ENCODE measurements at places on chromosomes 5 and 9. TPM values are rescaled to one million over a fixed set of nuclear protein-coding genes. Genes with fewer than 3 reads are reported as not detected.

The GRM6 gene
- not detected for total RNA-seq

GRCh38 chr9:114691046-114691955 is 9.3 kb upstream of the TEX48 start:
- peak overlapping the region; percentile 59 for H3K4me3 ChIP-seq
- peak overlapping the region; percentile 97 for H3K27ac ChIP-seq
- DNase-seq, result peak; percentile 93

The AIF1L gene
- 0.72 TPM for total RNA-seq

- H3K27me3 ChIP-seq, result no peaks in the 10 kb centered on the region
- no peaks in the 10 kb centered on the region for H3K4me1 ChIP-seq
- H3K4me3 ChIP-seq, result no peak overlapping the region
- no peak for DNase-seq
Observed at GRCh38 chr5:91955610-91956009, 572.5 kb upstream of the ARRDC3 start.

DNA sequence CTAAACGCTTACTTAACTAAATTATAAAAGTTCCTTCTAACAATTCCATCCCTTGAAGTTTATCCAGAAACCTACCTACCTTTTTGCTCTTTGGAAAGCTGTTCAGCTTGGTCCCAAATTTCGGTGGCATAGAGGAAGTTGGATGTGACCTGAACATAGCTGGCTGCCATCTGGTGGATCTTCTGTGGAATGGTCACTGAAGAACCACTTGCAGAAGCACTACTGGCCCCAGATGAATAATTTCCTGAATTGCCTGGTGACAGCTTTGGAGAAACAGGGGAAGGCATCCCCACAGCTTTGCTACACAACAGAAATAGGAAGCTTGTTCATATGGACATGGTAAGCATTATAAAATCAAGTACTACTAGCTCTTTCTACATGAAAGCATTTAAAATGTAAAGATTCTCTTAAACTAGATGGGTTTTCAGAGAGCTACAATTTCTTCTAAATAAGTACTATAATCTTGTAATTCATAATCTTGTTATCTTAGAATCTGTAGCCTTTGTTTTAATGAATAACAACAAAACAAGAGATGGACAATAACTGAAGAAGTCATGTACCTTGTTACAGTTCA is 9.9 kb downstream of the LEAP2 start:
- peaks cover 57% of the 10 kb centered on the region for H3K36me3 ChIP-seq
- no peak overlapping the region for H3K27ac ChIP-seq
- peaks cover 8% of the 10 kb centered on the region for H3K4me1 ChIP-seq
- no peak overlapping the region for H3K4me3 ChIP-seq
- H3K27me3 ChIP-seq, result no peaks in the 10 kb centered on the region

DNA sequence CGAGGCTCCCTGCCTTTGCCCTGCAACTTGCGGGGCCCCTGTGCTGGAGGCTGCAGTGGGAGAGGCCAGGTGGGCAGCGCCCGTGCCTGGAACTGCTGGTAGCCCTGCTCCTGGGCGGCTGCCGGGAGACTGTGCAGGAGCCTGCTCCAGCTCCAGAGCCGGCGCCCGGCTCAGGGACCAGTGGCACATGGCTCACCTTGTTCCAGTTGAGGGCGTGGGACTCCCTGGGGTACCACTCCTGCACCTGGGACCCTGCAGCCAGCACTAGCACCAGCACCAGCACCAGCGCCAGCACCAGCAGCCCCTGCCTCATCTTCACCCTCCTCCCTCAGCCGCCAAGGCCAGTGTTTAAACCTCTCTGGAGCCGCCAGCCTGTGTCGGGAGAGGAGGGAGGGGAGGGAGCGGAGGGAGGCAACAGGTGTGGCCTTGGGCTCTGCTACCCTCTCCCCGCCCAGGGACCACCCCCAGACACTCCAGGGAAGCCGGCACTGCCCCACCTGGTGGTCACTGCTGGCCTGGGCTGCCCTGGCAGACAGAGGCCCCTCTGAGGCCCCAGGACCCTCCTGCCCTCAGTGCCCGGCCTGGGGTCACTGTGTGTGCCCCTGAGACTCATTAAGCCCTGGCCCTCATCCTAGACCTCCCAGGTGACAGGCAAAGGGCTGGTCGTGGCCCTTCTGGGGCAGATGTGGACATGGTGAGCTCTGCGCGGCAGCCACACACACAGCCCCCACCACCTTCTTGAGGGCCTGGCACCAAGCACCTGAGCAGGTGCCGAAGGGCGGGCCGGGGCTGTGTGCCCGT is at the start of gene LCN10:
TSS of gene LCN10 (minus strand) at position 350 of the 801 bp plus-strand sequence. CDS start at position 313, 37 bp downstream.
- DNase-seq, result no peak
- H3K36me3 ChIP-seq, result no peaks in the 10 kb centered on the region
- H3K4me3 ChIP-seq, result peak within 1 kb of the TSS; percentile 60
- no peak within 1 kb of the TSS for H3K27ac ChIP-seq
- H3K4me1 ChIP-seq, result peaks cover 5% of the 10 kb centered on the region

DNA sequence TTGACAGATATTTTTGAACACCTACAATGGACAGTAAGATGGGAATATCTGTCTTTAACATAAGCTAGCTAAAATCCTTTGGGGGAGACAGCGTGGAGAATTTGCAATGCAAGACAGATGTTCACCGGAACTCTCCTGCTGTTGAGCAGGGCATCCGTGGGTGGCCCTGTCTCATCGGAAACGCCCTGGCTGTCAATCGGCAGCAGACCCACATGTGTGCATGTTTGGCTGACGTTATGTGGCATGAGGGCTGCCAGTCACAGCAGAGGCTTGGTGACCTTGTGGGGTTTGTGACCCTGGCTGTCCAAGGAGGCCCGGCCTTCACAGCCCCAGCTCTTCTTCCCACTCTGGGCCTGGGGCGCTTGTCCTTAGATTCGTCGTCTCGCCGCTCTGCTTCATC is 129.7 kb upstream of the OTULINL start:
- H3K4me1 ChIP-seq, result no peaks in the 10 kb centered on the region
- no peaks in the 10 kb centered on the region for H3K36me3 ChIP-seq
- H3K27me3 ChIP-seq, result no peaks in the 10 kb centered on the region
- H3K4me3 ChIP-seq, result no peak overlapping the region

DNA sequence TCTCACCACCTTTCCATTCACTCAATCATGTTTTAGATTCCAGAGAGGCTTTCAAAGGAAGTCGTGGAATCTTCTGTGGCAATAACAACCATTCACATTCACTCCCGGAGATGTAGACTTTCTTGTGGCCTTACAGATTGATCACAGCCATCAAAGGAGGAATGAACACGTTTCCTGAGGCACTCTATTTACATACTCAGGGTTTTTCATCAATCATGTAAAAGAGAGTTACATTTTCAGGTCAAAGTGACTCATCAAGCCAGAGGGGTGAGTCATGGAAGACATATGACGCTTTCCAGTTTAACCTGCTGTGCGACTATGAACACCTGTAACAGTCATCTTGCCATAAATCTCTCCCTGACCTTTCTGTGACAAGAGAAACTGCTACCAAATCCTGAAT is 39.3 kb upstream of the RAD23B start:
- H3K4me1 ChIP-seq, result peaks cover 17% of the 10 kb centered on the region
- H3K36me3 ChIP-seq, result peaks cover 1% of the 10 kb centered on the region
- no peaks in the 10 kb centered on the region for H3K27me3 ChIP-seq
- no peak overlapping the region for H3K4me3 ChIP-seq

The ESM1 gene
- not detected for total RNA-seq

DNA sequence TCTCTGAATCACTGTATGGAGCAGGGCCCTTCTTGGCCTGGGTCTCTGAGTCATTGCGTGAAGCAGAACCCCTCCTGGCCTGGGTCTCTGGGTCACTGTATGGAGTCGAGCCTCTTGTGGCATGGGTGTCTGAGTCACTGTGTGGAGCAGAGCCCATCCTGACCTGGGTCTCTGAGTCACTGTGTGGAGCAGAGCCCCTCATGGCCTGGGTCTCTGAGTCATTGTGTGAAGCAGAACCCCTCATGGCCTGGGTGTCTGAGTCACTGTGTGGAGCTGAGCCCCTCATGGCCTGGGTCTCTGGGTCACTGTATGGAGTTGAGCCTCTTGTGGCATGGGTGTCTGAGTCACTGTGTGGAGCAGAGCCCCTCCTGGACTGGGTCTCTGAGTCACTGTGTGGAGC is 94.0 kb upstream of the RAPGEF1 start:
- no peak for DNase-seq
- H3K27ac ChIP-seq, result peak overlapping the region; percentile 34
- peaks cover 14% of the 10 kb centered on the region for H3K4me1 ChIP-seq
- peaks cover 4% of the 10 kb centered on the region for H3K36me3 ChIP-seq
- no peak overlapping the region for H3K4me3 ChIP-seq

DNA sequence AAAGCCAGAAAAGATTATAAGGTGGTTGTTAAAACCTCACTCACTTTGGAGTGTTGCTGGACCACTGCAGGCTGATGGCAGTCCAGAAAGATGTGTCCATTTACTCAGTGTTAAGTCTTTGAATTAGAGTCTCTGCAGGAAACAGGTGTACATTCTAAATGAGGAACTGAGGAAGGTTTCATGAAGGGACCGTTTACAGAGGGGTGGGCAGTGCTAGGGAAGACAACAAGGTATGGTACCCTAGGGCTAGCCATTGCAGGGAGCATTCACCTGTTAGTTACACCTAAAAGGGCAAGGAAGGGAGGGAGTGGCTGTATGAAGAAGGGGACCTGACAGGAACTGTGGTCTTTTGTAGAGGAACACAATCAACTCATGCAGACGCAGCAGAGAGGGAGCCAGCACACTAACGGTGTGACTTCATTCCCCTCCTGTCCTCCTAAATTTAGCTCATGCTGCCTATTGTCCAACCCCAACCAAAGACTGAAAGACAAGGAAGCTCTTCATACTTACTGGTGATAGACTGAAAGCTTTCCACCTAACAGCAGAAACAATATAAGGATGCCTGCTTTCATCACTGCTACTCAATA is 32.2 kb upstream of the PAX5 start:
- H3K36me3 ChIP-seq, result no peaks in the 10 kb centered on the region
- H3K27ac ChIP-seq, result no peak overlapping the region
- peaks cover 23% of the 10 kb centered on the region for H3K27me3 ChIP-seq
- no peaks in the 10 kb centered on the region for H3K4me1 ChIP-seq
- no peak overlapping the region for H3K4me3 ChIP-seq
- DNase-seq, result no peak

The PIP5KL1 gene
- 0.90 TPM for total RNA-seq

- peaks cover 4% of the 10 kb centered on the region for H3K27me3 ChIP-seq
- no peaks in the 10 kb centered on the region for H3K4me1 ChIP-seq
- no peaks in the 10 kb centered on the region for H3K36me3 ChIP-seq
- H3K4me3 ChIP-seq, result no peak overlapping the region
- DNase-seq, result no peak
Observed at GRCh38 chr9:87513880-87514535, 16.3 kb downstream of the DAPK1 start.

- H3K27ac ChIP-seq, result no peak within 1 kb of the TSS
- H3K4me1 ChIP-seq, result peaks cover 7% of the 10 kb centered on the region
- no peaks in the 10 kb centered on the region for H3K36me3 ChIP-seq
- peaks cover 65% of the 10 kb centered on the region for H3K27me3 ChIP-seq
Observed at GRCh38 chr5:160312134-160312959, at the start of gene CCNJL. CCNJL (minus strand) TSS chr5:160312564; CDS start chr5:160311923, 641 bp downstream.

GRCh38 chr5:83036991-83037575 is 40.1 kb downstream of the TMEM167A start:
- no peak overlapping the region for H3K4me3 ChIP-seq
- no peaks in the 10 kb centered on the region for H3K36me3 ChIP-seq
- H3K27ac ChIP-seq, result no peak overlapping the region
- no peaks in the 10 kb centered on the region for H3K27me3 ChIP-seq
- H3K4me1 ChIP-seq, result peaks cover 2% of the 10 kb centered on the region

DNA sequence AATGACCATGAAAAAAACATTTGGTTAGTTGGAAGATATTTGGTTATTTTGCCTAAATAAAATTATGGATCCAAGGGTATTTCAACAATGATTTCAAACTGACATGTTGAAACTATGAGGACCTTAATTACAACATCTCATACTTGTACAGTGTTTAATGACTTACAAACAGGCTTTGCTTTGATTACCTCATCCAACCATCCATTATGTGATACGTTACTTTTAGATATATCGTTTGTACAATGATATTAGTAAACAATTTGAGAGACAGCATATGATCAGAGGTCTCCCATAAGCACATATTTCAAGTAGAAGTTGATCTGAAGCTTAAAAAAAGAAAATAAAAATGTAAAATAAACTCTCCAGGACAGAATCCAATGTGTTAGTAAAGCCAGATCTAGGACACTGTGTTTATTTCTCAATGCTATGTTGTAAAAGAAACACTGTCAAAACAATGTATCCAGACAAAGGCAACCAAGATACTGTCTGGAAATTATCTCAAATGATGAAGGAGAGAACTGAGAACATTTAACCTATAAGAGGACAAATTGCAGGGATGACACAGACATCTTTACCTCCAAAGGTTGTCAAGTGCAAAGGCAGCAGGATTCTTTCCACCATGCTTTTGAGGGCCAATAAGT is 116.0 kb upstream of the TARS1 start:
- DNase-seq, result no peak
- H3K27me3 ChIP-seq, result no peaks in the 10 kb centered on the region
- H3K4me3 ChIP-seq, result no peak overlapping the region
- no peaks in the 10 kb centered on the region for H3K4me1 ChIP-seq
- no peak overlapping the region for H3K27ac ChIP-seq

- no peak overlapping the region for H3K27ac ChIP-seq
- no peak overlapping the region for H3K4me3 ChIP-seq
Observed at GRCh38 chr5:88183255-88183654, 85.4 kb downstream of the TMEM161B start.

- peaks cover 2% of the 10 kb centered on the region for H3K27me3 ChIP-seq
- DNase-seq, result no peak
- H3K4me3 ChIP-seq, result no peak overlapping the region
- no peaks in the 10 kb centered on the region for H3K36me3 ChIP-seq
- H3K27ac ChIP-seq, result no peak overlapping the region
Observed at GRCh38 chr9:86128235-86128822, 29.0 kb upstream of the GOLM1 start.

DNA sequence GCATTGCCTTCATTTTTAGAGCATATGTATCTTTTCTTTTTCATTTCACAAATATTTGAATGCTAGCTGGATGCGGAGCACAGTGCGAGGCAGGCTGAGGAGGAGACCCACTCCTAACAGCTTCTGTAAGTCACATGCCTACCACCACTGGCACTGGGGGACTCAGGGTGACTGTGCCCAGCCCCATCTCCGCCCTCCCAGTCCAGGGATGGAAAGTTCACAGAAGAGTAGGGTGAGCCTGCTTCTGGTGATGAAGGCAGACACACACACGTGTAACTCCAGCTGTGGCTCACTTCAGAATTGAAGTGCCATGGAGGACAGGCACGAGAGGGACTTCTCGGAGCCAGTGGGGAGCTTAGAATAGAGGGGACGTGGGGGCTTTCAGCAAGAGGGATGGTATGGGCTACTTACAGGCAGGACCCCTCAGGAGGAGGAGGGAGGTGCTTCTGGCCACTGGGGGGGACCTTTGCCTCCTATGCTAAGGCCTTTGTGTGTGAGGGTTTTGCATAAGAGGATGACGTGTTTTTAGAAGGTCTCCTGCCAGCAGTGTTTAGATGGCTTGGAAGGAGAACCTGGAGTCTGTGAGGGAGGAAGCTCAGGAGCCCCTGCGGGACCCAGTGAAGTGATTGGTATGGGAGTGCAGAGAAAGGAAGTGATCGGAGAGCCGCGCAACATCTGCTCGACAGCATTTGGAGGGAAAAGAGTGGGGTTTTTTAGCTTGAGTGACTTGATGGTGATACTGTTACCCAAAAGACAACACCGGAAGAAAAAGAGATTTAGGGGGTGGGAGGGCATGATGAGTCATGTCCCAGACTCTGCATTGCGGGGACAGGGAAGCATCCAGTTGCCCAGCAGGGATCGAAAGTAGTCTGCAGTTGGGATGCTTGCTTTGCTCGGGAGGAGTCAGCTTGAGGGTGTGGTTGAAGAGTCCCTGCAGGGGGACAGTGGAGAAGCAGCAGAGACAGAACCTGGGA is 163.5 kb upstream of the OTULINL start:
- no peak overlapping the region for H3K4me3 ChIP-seq
- H3K27ac ChIP-seq, result no peak overlapping the region
- DNase-seq, result no peak
